ENCODE measurements at places on chromosomes 5 and 9.

DNA sequence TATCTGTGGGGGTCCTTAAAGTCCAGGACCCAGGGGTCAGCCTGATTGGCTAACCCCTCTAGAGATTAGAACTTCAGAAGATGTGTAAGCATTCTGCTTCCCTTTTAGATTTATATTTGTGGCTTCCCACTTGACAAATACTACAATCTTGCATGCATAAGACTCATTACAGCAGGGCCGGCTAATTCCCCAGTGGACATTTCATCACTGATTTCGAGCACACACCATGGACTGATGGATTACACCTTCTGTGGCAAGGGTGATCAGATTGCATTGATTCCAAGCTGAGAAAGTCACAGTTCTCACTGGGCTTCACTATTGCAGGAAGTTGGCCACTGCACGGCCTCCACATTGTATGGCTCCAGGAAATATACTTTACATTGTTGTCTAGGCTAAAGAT is 65.8 kb upstream of the DAPK1 start:
- no peak for DNase-seq

- DNase-seq = no peak
Measured at GRCh38 chr9:137986268-137987099, 108.9 kb downstream of the CACNA1B start.

- DNase-seq = no peak
Measured at GRCh38 chr5:57219386-57219785, 45.5 kb downstream of the GPBP1 start.

DNA sequence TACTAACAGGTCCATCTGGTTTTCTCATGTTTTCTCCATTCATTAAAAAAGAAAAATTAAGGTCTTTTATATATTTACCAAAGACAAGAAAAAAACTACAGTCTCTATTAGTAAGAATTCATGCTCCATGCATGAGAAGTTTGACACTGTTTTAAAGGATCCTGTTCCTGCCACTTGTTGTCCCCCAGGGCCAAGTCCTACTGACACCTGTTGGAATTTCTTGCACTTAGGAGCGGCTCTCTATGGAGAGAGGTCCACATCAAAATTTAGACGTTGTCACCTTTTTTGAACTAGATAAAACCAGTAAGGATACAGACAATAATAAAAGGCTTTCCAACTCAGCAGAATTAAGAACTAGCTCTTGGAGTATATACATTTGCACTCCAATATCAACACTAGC is 42.3 kb downstream of the PWWP2A start:
- DNase-seq = no peak

GRCh38 chr5:173762930-173763329 is 125.2 kb upstream of the CPEB4 start:
- no peak for DNase-seq

- no peak for DNase-seq
Measured at GRCh38 chr5:74864823-74865222, 1.4 kb downstream of the FAM169A start.

DNA sequence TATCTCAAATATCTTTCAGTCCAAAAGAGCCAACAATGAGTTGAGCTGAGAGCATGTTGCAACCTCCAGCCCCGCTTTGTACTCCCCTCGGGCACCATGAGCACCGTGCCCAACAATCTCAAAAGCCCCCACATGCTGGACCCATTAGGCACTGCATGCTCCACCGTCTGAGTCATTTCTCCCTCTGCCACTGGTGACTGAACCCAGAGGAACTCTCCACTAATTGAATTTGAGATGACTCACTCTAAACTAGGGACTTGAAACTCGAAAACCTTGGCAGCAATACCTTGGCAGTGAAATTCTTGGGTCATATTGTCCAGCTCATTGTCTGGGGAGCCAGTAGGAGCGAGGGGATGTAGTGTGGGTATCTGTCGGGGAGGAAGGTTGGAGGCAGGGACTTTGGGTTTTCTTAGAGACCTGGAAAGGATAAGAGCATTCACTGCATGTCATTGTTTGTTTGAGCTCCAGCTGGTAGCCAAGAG is 49.9 kb upstream of the SLIT3 start:
- DNase-seq = no peak

GRCh38 chr5:147920420-147921030 is 14.2 kb upstream of the C5orf46 start:
- DNase-seq = no peak

DNA sequence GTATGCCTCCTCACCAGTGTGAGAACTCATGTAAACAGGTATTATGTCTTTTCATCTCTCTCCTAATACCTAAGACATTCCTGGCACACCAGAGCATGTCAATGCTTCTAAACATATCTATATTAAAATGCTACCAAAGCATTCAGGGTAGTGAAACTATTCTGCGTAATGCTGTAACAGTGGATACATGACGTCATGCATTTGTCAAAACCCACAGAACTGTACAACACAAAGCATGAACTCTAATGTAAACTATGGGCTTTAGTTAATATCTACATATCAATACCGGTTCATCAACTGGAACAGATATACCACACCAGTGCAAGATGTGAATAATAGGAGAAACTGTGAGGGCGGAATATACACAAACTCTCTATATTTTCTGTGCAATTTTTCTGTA is 72.2 kb upstream of the GABRP start:
- no peak for DNase-seq

DNA sequence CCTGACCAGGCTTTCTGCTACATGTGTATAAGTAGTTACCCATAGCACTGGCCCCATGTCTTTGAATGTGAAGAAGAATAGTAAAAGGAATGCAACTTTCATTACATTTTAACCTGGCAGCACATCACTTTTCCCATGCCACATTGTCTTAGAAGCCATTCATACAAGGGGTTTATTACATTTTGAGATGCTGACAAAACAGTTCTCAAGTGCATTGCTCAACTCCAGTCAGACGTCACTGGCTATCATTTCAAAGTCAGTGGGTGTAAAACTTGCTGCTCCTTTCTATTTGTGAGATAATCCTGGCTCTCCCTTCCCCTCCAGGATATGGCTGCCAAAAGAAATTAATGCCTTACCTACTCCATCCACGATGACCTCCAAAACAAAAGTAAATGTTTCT is 97.0 kb upstream of the VCAN start:
- DNase-seq = no peak

DNA sequence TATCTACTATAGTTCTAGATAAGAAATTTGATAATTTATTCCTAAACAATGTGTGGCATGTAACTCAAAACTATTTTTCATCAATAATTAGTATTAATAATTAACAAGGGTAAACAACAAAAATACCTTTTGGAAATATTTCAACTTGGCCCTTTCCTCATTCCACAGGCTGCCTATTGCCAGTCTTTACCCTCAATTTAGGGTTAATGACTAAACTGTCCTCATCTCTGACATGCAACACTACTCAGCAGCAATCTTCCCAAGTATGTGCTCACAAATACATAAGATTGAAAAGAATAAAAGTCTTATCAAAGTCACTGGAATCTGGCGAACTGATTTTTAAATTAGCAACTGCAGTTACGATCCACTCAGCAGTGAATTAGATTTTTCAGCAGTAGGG is 153.6 kb downstream of the GLIS3 start:
- DNase-seq = no peak

- no peak for DNase-seq
Measured at GRCh38 chr9:134461426-134461982, 135.2 kb downstream of the RXRA start.

- DNase-seq = no peak
Measured at GRCh38 chr5:168165977-168166376, 125.5 kb upstream of the WWC1 start.

GRCh38 chr9:92763721-92764380 is 782 bp downstream of the BICD2 start:
- no peak for DNase-seq

DNA sequence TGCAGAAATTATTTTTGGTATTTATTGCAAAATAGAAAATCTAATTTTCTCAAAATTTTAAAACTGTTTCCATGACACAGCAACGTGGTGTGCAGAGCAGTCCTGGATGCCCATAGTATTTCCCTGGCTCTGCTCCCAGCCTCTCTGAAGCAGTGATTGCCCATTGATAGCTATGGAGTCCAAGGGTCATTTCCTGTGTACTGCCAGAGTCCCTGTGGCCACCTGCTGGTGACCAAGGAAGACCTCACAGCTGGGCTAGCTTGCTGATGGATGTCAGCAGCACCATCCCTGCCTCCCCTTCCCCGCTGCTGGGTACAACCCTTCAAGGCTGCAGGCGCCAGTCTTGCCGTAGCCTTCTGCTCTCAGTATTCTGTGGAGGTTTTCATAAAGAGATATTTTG is 184.1 kb downstream of the DIRAS2 start:
- DNase-seq = no peak

GRCh38 chr5:168317096-168317520 is 25.7 kb downstream of the WWC1 start:
- DNase-seq = no peak

DNA sequence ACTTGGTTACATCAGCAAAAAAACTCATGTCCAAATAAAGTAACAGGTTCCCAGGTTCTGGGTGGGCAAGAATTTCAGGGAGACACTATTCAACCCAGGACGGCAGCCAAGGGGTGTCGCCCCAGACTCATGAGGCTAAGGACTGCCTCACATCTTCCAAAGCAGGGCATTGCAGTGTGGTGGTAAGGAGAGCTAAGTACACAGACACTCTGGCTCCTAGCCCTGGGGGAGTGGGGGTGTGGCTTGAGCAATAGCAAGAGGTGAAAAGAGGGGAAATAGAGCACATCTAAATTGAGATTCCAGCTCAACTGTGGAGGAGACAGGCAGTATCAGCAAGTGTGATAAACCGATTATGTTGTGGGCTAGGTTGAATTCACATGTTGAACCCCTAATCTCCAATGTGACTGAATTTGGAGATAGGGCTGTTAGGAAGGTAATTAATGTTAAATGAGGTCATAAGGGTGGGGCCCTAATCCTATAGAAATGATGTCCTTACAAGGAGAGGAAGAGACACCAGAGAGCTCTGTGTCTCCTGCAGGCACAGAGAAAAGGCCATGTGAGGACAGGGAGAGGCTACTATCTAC is 49.9 kb upstream of the MARCHF11 start:
- no peak for DNase-seq

DNA sequence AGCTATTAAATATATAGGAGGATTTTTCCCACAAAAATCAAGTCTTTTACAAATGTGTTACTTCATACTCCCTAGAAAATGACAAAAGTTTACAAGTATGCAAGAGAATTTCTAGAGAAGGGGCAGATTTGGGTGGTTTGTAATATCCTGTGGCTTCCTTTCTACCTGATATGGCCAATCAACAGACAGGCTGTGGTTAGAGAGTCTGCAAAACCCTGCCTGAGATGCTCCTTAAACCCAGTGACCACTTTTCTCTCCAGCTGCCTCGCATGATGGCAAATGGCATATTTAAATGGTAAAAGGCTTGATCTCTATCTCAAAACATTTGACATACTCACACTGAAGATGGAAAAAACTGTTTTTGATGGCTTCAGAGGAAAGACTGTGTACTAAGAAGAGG is 550.1 kb upstream of the ZNF462 start:
- no peak for DNase-seq

DNA sequence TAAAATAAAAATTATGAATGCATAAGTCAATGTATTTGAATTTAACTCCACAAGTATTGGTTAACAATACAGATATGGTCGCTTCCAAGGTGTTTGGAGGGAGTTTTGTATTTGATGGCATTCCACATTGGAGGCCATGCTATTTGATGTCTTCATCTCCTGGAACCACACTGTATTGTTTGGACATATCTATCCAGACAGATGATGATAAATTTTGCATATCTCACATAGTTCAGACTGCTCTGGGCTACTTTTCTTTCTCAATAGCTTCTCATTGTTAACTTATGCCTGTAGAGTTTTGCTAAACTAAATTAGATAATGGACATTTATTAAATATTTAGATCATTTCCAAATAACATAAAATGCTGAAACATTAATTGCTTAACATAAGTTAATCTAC is 58.0 kb downstream of the CDKN2A start:
- DNase-seq = no peak

GRCh38 chr5:60842871-60843385 is 1.1 kb downstream of the ELOVL7 start:
- no peak for DNase-seq

DNA sequence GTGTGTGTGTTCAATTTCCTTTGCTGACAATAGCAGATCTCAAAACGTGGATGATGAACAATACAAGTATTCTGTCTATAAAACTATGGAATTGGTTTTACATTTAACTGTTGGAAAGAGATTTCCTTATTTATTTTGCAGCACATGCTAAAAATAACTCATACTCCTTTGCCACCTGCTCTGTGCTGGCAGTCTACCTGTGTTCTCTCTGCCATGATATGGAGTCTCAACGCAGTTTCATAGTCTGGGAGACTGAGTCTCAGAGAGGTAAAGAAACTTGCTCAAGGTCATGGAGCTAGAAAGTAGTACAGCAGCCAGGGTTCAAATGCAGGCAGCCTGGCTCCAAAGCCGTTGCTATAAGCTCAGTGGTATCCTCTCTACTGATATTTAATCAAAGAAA is 466.0 kb upstream of the DAP start:
- DNase-seq = no peak

DNA sequence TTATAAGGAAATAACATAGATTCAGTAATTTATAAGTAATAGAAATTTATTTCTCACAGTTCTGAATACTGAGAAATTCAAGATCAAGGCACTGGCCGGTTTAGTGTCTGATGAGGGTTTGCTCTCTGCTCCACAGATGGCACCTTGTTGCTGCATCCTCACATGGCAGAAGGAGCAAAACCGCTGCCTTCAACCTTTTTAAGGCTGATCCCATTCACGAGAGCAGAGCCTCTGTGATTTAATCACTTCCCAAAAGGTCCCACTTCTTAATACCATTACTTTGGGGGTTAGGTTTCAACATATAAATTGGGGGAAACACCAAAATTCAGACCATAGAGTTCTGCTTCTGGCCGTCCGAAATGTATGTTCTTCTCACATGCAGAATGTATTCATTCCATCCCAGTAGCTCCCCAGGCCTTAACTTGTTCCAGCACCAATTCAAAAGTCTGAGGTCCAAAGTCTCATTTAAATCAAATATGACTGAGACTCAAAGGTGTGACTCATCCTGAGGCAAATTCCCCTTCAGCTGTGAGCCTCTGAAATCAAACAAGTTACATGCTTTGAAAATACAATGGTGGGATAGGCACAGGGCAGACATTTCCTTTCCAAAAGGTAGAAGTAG is 30.6 kb downstream of the BAAT start:
- no peak for DNase-seq

GRCh38 chr9:21367957-21368356 is at the start of gene IFNA13:
IFNA13 (minus strand) TSS chr9:21368057; CDS start chr9:21368010, 47 bp downstream.
- DNase-seq = no peak

- no peak for DNase-seq
Measured at GRCh38 chr9:126862104-126862761, 1.8 kb downstream of the ZBTB34 start.

- no peak for DNase-seq
Measured at GRCh38 chr5:119582987-119583386, 46.4 kb upstream of the FAM170A start.

DNA sequence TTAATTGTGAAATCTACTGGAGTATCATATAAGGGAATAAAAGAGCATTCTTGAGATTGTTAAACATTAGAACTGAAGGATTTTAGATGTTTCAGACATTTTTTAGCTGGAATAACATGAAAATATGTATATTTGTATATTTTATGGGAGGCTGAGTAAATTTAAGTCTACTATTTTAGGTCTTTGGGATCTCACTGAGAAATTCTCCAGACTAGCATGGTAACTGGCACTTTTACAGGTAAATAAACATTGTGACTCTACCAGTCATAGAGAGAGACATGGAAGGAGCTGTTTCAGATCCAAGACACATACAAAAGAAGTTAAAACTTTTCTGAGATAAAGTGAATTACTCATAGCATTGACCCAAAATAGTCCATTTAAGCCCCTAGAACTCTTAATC is 59.4 kb downstream of the NDUFAF2 start:
- no peak for DNase-seq

- no peak for DNase-seq
Measured at GRCh38 chr9:98943682-98944056, at the start of gene COL15A1. COL15A1 (plus strand) TSS chr9:98943907; CDS start chr9:98944062, 155 bp downstream.
